Stimulated activated CD8-positive, alpha-beta memory T cell treated with anti-CD3 and anti-CD28 coated beads, Interleukin-4, amount 100 ng/mL, for 48 hours (primary cell): ENCODE measurements at places on chromosomes 5 and 9.

- no peak for DNase-seq
Observed at GRCh38 chr9:109319626-109320241, 1.1 kb downstream of the EPB41L4B start.

GRCh38 chr5:58153255-58153654 lies 306.6 kb downstream of the PLK2 start:
- no peak for DNase-seq

GRCh38 chr9:16245756-16246440 lies 624.6 kb downstream of the BNC2 start:
- no peak for DNase-seq

- peak; percentile 3 for DNase-seq
Observed at GRCh38 chr9:92633614-92634278, 36.2 kb downstream of the IPPK start.

DNA sequence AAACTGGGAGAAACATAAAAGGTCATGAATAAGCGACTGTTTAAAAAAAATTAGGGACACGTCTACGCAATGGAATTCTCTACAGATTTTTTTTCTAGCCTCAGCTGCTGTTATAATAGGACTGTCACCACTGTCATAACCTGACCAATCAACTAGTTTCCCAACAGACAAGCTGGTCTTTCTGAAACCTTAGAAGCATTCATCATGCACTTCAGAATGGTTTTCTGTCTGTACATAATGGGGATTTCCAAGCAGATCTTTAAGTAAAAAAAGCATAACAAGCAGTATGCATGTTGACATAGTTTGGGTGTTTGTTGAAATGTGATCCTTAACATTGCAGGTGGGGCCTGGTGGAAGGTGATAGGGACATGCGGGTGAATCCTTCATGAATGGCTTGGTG lies 58.3 kb upstream of the SEMA6A start:
- DNase-seq: no peak

DNA sequence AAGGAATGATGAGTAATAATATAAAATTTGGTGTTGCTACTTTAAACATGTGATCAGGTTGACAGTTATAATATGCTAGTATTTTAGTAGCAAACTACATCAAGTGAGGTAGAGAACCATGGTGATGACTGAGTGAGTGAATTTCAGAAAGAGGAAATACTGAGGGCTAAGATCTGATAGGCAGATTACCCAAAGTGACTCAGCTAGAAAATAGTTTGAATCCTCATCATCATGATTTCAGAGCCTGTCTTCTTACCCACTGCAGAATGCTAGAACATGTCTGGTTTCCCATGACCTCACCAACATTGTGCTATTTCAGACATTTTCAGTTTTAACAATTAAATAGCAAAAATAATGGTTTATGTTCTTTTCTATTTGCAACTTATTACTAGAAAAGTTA lies 602.1 kb downstream of the TAF11L14 start:
- no peak for DNase-seq

GRCh38 chr5:4017076-4017803 lies 421.6 kb downstream of the IRX1 start:
- no peak for DNase-seq

GRCh38 chr5:3709717-3710348 lies 114.2 kb downstream of the IRX1 start:
- no peak for DNase-seq

DNA sequence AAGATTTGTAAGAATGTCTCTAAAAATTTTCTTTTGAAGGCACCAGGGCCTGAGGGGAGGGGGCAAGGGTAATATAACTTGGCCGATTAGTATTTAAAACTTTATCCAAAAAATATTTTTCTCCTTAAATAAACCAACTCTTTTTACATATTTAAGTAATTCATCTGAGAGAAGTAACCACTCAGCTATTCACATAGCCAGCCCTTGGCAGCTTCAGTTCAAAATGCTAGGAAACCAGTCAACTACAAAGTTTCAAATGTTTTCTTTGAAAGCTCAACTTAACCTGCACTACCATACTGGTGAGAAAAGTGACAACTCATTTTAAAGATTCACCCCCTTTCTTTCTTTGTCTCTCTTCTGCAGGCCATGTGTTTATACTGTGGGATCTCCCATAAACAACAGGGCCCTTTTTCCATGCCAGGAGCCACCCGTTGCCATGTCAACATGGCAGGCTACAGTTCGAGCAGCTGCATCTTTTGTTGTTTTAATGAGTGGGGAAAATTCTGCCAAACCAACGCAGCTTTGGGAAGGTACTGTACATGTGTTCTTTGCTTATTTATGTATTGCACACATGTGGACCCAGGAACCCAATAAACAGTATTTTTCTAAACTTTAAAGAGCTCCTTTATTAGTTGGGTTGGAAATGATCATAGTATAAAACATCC lies 46.3 kb downstream of the AOPEP start:
- DNase-seq: no peak

DNA sequence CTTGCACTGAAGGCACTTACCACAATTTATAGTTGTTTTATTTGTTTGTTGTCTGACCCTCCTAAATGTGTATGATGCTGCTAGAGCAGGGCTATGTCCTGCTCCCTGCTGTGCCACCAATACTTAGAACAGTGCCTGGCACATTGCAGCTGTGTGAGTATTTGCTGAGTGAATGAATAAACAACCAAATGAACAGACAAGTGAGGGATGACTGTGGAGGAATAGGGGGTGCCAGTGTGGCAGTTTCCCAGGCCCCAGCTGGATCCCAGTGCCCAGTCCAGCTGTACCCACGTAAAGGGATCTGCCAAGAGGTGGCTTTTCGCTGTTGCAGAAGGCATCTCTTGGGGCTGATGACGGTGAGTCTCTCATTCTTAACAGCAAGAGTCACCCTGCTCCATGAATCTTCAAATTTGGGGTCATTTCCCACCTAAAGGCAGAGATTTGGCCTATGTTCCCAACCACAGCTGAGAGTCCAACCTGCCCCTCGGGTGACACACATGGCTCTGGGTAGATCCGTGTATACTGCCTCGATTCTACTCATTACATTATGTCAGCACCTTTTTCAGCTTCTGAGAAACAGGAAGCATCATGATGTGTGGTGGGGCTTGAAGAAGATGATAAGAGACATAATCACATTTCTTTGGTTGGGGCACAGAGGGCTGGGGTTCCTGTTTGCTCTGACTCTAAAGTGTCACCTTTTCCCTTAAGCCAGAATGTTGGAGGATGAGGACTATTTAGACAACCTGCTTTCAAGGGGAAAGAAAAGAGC lies 14.3 kb downstream of the IL5 start:
- no peak for DNase-seq

- no peak for DNase-seq
Observed at GRCh38 chr5:15056988-15057592, 185.5 kb upstream of the ANKH start.

GRCh38 chr9:89879276-89879675 lies 274.5 kb downstream of the GADD45G start:
- peak; percentile 14 for DNase-seq

GRCh38 chr9:1837453-1838084 lies 177.6 kb upstream of the SMARCA2 start:
- DNase-seq: peak; percentile 33

DNA sequence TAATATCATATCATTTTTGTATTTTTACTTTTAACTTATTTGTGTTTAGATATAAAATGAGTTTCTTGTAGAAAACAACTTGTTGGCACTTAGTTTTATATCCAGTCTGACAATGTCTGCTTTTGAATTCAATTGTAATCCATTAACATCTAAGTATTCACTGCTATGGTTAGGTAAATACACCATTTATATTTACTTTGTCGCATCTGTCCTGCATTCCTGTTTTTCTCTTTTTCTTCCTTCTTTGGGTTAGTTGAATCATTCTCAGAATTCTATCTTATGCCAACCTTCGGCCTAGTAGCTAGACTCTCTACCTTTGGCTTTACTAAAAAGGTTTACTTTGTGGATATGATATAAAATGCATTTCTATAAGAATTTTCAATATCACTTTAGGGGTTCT lies 107.6 kb downstream of the PLCXD3 start:
- no peak for DNase-seq

DNA sequence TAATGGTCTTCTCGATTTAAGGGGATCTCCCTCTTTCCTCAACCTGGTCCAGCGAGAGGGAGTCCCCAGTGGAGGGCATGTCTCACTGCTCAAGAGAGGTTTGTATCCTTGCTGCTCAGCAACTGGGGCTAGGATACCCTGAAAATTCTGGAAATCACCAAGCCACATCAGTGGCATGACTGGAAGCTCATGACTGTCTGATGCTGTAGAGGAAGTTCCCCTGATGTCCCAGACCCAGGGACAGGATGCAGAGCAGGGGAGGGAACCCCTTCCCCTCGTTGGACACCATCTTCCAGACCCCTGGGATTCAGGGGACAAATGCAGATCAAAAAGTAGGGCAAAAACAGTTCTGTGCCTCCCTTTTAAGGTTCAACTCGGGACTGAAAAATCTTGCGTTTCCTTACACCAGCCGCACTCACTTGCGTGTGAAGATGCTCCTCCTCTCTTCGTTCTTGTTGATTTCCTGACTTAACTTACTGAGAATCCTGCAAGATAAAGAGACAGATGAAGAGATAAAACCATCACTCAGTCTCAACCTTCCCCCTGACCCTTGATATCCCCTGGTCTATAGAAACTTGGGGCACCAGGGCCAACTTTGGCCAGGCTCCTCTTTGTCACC lies 22.1 kb downstream of the LCP2 start:
- DNase-seq: no peak

GRCh38 chr9:135509458-135509857 lies 9.0 kb downstream of the MRPS2 start:
- DNase-seq: no peak

DNA sequence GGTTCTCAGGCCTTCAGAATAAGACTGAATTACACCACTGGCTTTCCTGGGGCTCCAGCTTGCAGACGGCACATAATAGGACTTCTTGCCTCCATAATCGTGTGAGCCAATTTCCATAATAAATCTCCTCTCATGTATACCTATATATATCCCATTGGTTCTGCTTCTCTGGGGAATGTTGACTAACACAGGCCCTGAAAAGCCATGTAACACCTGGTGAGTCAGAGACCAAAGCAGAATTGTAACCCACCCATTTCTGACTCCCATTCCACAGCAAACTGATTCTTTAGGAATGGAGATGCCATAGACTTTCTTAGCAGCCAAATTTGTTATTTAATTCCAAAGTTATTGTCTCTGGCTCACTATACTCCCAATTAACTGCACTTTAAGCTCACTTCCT lies 85.4 kb upstream of the AGXT2 start:
- DNase-seq: no peak

DNA sequence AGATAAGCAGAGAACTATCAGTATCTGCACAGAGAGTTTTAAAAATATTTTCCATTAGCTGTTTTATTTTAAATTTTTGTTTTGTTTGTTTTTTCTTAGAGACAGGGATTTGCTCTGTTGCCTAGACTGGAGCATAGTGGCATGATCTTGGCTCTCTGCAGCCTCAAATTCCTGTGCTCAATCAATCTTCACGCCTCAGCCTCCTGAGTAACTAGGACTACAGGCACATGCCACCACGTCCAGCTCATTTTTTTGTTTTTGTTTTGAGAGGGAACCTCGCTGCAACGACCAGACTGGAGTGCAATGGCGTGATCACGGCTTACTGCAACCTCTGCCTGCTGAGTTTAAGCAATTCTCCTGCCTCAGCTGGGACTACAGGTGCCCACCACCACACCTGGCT lies 138.2 kb upstream of the LPAR1 start:
- no peak for DNase-seq

- DNase-seq: no peak
Observed at GRCh38 chr9:6619909-6620308, 25.6 kb downstream of the GLDC start.

GRCh38 chr5:54997081-54997480 lies 11.7 kb upstream of the ESM1 start:
- DNase-seq: no peak

- no peak for DNase-seq
Observed at GRCh38 chr5:88952996-88953643, 70.1 kb upstream of the MEF2C start.

DNA sequence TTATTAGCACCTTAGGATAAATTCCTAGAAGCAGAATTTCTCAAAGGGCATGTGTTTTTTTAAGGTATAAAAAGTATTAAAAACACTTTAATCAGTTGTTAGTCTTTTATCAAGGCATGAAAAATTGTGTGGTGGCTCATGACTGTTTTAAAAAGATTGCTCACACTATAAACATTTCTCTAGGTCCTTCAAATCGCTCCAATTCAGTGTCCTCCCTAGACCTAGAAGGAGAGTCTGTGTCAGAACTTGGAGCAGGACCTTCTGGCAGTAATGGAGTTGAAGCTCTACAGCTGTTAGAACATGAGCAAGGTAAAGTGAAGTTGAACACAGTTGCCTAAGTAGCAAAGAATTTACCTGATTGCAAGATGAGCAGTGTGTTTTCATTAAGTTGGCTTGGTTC lies 62.0 kb downstream of the GAPVD1 start:
- DNase-seq: no peak

DNA sequence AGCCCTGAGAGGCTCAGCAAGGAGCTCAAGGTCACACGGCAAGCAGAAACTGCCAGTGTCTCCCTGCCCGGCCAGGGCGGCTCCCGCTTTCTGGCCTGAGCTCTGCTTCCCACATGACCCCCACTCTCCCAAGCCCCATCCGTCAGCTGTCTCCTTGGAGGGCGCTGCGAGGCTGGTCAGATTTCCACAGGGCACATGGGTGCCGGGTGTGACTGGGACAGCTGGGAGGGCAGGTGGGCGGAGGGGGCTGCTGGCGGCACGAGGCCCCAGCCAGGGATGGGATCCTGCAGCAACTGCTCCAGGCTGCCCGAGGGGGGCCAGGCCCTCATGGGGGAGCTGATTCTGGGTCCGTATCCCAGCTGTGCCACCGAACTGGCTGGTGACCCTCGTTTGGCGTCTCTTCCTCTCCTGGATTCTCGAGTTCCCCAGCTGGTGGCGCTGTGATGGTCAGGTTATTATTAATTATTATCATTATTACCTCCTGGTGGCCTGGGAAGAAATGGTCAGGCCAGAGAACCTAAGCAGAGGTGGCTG lies 12.9 kb upstream of the WDR38 start:
- peak; percentile 31 for DNase-seq

DNA sequence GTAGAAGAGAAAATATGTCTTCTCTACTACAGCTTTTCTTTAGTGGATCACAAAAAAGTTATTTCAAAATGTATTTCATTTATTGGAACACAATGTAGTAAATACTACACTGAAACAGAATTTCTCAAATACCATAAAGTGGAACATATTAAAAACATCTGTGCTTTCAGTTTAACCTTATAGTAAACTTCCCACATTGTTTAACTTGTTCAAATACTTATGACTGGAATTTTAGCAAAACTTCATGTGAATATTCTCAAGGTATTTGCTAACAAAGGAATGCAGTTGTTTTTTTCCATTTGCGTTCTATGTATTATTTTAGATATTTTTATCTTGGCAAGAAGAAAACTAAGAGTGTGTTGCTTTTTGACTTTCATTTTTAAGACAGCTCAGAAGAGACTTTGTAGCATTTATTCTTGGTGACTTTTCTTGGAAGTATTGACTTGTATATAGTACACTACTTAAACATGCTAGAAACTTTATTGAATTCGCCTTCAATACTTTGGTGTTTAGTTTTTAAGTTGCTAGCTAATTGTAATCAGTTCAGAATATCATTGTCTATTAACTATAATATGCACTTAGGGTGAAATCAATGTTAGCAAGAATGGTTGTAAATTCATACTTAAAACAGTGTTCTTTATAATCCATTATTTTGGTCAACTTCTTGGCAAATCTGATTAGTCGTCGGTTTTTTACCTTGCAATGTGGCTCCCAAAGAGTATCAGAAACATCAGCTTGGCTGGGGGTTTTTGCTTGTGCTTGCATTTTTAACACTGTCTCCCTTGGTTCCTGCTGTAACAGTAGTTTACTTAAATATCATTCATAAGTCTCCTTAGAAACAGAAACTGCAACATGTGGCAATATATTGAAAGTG lies 5.0 kb upstream of the RHOBTB3 start:
- DNase-seq: no peak

- DNase-seq: no peak
Observed at GRCh38 chr9:90613502-90613901, 29.1 kb downstream of the DIRAS2 start.
